ENCODE measurements at places on chromosomes 7 and 10.

GRCh38 chr7:111265394-111265793, 174.5 kb downstream of the LRRN3 start:
- DNase-seq = no peak

DNA sequence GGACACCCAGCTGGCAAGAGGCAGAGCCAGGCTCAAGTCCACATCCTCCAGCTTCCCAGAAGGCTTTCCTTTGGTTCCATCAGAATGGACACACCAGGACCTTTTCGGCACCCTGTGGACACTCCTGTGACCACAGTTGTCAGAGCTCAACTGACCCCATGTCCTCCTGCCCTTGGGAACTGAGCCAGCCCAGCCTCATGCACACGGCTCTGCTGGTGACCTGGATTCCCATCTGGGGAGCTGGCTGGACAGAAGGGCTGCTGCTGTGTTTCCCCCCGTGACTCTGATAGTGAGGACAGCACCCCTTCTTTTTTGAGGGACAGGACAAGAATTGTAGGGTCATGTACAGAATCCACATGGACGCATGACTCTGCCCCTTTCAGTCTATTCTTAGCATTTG, 289.2 kb downstream of the WDR37 start:
- DNase-seq = no peak

- peak; percentile 31 for DNase-seq
Observed at GRCh38 chr7:92685136-92686042, 95.2 kb upstream of the FAM133B start.

GRCh38 chr10:79028056-79028430, 40.7 kb upstream of the ZMIZ1 start:
- DNase-seq = no peak

DNA sequence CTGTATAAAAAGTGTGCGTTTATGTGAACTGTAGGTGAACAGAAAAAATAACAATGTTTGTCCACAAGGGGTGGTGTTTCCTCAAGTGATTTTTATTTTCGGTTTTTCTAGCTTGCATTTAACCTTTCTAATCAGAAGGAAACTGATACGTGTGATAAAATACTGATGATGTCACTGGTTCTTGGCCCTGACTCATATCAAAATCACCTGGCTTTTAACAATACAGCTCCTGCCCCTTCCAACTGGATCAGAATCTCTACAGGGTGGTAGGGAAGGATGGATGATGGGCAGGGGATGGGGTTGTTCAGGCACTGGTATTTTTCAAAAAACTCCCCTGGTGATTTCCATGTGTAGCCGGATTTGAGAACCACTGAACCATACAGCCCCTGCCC, 10.9 kb downstream of the NPFFR1 start:
- no peak for DNase-seq

GRCh38 chr7:31633894-31634494, 53.0 kb upstream of the PPP1R17 start:
- DNase-seq = no peak

DNA sequence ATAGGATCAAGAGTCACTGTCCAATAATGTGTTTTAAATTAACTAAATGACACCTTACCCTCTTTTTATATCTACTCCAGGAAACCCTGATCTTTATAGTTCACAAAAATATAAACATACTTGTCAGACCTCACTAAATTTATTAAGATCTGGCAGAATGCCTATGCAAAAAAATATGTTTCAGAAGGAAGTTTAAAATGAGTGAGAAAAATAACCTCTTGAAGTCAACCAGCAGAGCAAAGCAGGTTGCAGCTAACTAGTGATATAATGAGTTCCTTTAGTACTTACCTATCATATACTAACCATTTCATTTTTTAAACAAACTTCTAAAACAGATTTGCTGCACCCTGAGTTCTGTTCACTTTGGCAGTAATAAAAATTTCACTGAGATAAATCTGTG, 14.0 kb upstream of the HGF start:
- DNase-seq = no peak

DNA sequence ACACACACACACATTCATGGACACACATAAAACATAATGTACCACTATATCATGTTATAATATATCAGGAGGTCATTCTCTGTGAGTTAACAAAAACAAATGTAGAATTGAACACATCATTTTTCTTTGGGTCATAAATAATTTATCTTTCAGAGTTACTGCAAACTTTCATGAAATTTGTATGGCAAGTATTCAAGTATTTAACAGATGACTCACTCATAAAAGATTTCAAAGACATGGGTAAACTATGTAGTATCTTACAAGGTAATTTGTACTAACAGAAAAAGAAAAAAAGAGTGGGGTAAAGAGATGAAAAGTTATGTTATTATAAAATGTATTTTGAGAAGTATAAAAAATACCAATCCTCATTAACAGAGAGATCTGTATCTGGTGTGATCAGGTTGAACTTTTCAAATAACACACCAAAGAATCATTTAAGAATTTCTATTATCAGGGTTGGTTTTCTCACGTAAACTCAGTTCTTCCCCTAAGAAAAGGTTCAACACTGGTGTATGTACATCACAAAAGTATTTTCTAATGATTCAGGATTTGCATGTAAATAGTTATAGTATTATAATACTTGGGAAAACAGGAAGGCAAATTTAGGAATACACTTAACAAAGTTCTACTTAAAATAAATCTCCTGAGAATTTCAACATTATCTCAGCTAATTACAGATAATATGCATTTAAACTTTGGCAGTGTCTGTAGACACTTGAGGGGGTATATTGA, 933.1 kb upstream of the LRRN3 start:
- no peak for DNase-seq

GRCh38 chr7:82442492-82443035, 1.0 kb downstream of the CACNA2D1 start:
- no peak for DNase-seq

- no peak for DNase-seq
Observed at GRCh38 chr10:97916586-97916985, 66.9 kb downstream of the GOLGA7B start.

GRCh38 chr7:107661081-107661864, 645 bp downstream of the SLC26A4 start:
- peak; percentile 11 for DNase-seq

- no peak for DNase-seq
Observed at GRCh38 chr7:99355098-99355497, 19.4 kb upstream of the ARPC1B start.

- no peak for DNase-seq
Observed at GRCh38 chr10:59877191-59877671, 29.1 kb downstream of the CCDC6 start.
